ENCODE measurements at places on chromosomes 5 and 9.

- peak; percentile 60 for DNase-seq
Observed at GRCh38 chr9:76576344-76576743, 117.4 kb downstream of the GCNT1 start.

GRCh38 chr9:79408200-79408599 is 163.6 kb upstream of the TLE4 start:
- no peak for DNase-seq

- no peak for DNase-seq
Observed at GRCh38 chr5:59616413-59616812, 277.1 kb downstream of the PDE4D start.

- DNase-seq = no peak
Observed at GRCh38 chr5:160089531-160089930, 29.7 kb downstream of the PWWP2A start.

DNA sequence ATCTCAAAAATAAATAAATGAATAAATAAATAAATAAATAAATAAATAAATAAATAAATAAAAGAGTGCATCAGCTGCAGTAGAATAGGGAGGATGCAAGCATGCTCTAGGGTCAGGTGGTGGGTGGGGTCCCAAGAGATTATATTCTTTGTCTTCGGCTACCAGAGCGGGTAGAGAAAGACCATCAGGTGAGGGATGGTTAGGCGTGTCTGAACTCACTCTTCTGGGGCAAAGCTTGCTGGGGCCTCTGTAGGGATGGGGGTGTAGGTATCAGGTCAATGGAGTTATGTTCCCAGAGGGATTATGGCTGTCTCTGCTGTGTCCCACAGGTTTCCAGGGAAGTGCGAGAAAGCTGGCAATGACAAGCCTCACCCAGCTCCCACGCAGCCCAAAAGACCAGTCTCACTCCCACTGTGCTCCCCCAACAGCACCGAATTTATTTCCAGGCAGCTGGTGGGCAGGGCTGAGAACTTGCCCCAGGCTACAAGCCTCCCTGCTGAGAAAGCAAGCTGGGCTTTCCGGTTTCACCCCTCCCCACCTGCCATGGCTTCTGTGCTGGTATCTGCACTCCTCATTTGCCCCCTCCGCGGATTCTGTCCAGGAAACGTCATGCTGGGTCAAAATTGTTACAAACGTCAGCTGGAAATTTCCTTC is 180.8 kb downstream of the LURAP1L start:
- no peak for DNase-seq

- DNase-seq = no peak
Observed at GRCh38 chr5:142994218-142994617, 224.0 kb downstream of the ARHGAP26 start.

- DNase-seq = no peak
Observed at GRCh38 chr9:71630377-71630995, 137.8 kb downstream of the CEMIP2 start.

GRCh38 chr9:97299809-97300414 is 7.5 kb upstream of the CCDC180 start:
- no peak for DNase-seq

- no peak for DNase-seq
Observed at GRCh38 chr9:19457693-19458009, 48.8 kb downstream of the ACER2 start.

DNA sequence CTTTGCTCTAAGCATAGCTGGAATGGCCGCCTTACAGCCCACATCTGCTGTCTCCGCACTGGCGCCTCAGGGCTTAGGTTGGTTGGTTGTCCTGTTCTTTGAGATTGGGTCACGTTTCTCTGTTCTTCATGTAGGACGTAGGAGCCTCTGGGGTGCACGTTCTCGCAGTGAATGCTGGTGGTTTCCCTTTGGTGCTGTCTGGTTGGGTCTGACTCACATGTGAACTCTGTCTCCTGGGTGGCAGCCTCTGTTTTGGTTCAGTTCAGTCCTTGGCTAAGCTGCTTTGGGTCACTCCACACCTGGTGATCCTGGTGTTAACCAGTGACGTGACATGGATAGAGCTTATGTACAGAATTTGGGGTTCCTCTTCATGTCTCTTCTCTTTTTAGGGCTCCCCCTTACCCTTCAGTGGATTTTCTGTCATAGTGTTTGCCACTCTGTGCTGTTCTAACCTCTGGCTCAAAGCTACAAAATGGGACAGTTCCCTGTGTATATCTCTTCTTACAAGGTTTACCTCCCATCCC is 12.6 kb upstream of the LPCAT1 start:
- peak; percentile 82 for DNase-seq

DNA sequence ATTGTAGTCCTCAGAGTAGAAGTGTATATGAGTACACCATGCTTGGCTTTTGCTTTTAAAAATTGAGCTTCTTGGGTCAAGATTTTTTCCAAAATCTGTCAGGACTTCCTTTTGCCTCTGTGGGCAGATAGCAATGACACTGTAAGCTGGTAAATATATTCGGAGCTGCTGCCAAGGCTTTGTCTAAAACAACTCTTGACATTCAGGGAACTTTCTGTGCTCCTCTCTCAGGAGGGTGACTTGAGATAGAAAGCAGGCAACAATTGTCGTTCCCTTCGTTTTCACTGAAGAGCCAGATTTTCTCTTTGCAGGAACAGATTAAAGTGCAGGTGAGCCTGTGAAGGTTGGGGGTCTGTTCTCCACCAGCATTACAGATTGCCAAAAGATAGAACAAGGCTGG is 230.5 kb downstream of the MAST4 start:
- no peak for DNase-seq

DNA sequence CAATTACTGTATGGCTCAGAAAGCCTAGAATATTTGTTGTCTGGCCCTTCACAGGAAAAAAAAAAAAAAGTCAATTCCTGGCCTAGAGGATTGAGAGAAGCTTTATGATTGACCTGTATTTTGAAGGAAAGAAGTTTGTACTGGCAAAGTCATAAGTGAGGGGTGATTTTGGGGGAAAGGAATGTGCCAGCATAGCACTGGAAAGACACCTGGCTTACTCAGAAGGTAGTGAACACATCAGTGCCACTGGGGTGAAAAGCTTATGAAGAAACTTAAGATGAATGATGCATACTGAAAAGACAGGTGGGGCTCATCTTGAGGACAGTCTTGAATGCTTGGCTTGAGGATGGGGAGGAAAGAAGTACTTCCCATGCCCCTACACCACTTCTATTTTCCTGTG is 127.9 kb upstream of the RASA1 start:
- DNase-seq = no peak

DNA sequence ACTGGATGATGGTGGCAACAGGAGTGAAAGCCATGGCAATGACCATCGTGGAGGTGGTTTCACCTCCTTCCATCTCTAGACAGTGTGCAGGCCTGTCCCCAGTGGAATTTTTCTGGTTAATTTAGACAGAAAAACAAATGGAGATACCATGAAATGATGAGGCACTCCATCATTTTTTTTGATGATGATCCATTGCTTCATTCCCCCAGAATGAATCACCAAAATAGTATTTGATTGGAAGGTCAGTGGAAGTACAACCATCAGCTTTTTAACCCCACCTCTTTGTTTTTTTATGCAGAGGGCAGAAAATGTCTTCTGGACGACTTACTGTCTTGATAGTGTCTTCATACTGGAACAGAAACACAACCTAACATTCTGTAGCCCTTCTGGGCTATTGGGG is 42.6 kb upstream of the ADRA1B start:
- DNase-seq = no peak

- DNase-seq = peak; percentile 70
Observed at GRCh38 chr5:112551419-112552032, 132.4 kb upstream of the EPB41L4A start.

DNA sequence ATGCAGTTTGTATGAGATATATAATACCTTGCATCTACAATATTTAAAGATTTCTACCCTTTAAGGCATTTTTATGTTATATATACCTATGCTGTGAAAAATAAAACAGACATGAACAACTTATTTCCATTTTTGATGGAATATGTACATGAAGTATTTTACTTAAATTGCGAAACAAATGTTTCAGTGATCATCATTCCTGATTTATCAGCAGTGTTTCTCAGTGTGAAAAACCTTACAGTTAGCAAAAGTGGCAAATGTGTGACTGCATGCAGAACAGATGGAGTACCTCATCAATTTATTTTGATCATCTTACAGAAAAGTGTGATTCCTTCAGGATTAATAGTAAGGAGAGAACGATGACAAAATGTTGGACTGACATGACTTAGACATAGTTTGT is 43.1 kb downstream of the PRR16 start:
- no peak for DNase-seq

DNA sequence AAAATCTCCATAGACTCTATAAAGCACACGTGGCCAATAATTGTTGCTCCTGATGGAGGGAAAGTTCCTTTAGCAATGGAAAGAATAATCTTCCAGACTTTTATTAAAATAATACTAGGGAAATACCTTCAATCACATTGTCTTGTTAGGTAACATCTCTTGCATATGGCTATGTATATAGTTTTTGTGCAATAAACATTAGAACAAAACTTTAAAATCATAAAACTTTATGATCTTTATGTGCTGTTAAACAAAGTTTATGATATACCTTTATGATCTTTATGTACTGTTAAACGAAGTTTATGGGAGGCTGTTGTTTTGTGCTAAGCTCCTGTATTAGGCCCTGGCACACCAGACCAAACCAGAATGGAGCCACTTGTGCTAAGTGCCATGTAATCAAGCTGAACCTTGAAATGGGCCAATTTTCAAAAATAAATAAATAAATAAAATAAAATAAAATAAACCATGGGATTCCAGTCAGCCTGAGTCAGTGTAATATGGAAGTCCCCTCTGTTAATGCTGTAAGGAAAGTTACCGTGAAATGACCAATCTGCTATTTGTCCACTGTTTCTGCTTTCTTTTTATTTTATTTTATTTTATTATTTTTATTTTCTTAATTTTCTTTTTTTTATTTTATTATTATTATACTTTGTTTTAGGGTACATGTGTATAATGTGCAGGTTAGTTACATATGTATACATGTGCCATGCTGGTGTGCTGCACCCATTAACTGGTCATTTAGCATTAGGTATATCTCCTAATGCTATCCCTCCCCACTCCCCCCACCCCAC is 431.3 kb downstream of the SPATA31D1 start:
- no peak for DNase-seq

GRCh38 chr5:150904479-150905311 is at the start of gene ZNF300:
Gene ZNF300 (minus strand): TSS chr5:150904980. CDS start chr5:150903155, 1,825 bp downstream.
- DNase-seq = peak; percentile 47

DNA sequence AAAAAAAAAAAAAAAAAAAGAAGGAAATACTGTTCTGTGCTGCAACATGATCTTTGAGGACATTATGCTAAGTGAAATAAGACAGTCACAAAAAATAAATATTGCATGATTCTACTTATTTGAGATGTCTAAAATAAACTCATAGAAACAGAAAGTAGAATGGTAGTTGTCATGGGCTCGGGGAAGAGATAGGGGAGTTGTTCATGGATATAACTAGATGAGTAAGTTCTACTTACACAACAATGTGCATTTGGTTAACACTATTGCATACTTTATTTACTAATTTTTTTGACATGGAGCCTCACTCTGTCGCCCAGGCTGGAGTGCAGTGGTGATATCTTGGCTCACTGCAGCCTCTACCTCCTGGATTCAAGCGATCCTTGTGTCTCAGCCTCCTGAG is 15.2 kb downstream of the MAML1 start:
- DNase-seq = no peak

DNA sequence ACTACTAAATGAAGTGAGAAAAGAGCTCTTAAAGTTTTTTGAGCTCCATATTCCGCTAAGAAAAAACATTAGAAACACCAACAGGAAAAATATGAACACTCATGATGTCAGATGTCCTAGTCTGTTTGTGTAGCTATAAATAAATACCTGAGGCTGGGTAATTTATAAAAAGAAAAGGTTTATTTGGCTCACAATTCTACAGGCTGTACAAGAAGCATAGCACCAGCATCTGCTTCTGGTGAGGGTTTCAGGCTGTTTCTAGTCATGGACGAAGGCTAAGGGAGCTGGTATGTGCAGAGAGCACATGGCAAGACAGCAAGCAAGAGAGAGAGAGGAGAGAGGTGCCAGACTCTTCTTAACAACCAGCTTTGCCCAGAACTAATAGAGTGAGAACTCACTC is 186.2 kb downstream of the PLK2 start:
- DNase-seq = no peak

DNA sequence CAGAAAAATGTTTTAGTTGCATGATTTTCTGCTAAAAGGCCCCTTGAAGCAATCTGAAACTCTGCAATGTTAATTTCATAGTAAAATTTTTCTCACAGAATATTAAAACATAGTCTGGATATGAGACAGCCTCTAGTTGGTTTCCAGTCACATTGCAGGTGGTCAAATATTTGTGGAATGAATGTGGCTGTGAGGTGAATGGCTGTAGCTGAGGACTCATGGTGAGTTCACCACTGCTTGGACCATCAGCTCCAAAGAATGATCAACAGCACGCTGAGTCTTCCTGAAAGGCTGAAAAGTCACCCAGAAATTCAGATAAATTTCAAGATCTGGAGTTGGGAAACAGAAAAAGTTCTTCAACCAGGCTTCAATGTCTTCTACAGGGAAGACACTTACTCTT is 79.8 kb downstream of the MAT2B start:
- DNase-seq = no peak

- DNase-seq = no peak
Observed at GRCh38 chr5:168001318-168001717, 290.1 kb upstream of the WWC1 start.

GRCh38 chr5:120152472-120152871 is 311.6 kb upstream of the PRR16 start:
- DNase-seq = no peak

GRCh38 chr5:52708463-52708862 is 79.3 kb upstream of the ITGA1 start:
- DNase-seq = no peak

- no peak for DNase-seq
Observed at GRCh38 chr5:143208365-143208641, 195.2 kb downstream of the NR3C1 start.

DNA sequence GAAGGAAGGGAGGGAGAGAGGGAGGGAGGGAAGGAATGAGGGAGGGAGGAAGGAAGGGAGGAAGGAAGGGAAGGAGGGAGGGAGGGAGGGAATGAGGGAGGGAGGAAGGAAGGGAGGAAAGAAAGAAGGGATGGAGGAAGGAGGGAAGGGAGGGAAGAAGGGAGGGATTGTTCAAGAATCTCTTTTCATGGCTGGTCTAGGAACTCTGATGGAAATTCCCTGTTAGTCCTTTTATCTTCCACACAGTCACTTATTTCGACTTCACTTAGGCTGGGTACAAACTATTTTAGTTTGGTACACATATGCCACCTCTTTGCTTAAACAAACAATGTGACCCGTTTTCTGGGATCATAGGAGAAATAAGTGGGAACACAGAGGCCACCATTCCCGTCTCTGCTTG is 435.6 kb upstream of the WWC1 start:
- no peak for DNase-seq

DNA sequence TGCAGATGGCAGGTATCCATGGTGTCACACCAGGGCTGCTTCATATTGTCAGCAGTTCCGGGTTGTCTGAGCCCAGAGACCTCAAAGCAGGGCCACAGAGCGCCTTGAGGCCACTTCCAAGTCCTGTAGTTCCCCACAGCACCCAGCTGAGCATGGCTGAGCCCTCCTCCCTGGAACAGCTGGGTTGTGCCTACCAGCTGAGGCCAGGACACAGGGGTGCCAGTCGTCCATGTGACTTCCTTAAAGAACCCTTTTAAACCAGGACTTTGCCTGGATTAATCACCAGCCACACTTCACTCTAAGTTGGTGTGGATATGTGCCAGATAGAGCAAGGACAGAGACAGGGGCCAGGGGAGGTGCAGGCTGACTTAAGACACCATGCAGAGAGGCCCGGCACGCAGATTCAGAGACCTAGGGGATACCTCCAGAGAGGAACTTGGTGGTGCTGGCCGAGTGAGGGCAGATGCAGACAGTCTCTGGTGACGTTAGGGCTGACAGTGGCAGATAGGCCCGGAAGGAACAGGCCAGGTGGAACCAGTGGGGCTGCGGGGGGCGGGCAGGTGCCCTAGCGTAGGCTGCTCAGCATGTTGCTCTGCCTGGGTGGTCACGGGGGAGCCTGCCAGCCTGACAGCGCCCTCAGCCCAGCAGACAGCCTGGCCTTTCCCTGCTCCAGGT is 142.7 kb downstream of the CACNA1B start:
- no peak for DNase-seq
